ENCODE measurements at places on chromosomes 16 and 17.

DNA sequence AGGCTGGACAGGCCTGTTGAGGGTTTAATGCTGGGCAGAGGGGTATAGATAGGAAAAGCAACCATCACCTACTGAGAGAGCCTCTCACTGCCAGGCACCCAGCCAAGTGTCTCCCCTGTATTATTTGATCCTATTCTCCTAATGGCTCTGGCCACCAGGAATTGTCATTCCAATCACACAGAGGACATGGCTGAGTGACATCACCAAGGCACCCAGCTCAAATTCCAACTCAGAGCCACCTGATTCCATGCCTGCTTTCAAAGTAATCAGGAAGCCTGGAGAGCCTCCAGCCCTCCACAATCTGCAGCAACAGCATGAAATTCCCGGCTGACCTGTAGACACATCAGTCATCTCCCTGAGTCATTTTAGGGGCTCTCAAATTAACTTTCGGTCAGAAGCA lies 368.9 kb upstream of the C16orf82 start:
- no peak for DNase-seq

DNA sequence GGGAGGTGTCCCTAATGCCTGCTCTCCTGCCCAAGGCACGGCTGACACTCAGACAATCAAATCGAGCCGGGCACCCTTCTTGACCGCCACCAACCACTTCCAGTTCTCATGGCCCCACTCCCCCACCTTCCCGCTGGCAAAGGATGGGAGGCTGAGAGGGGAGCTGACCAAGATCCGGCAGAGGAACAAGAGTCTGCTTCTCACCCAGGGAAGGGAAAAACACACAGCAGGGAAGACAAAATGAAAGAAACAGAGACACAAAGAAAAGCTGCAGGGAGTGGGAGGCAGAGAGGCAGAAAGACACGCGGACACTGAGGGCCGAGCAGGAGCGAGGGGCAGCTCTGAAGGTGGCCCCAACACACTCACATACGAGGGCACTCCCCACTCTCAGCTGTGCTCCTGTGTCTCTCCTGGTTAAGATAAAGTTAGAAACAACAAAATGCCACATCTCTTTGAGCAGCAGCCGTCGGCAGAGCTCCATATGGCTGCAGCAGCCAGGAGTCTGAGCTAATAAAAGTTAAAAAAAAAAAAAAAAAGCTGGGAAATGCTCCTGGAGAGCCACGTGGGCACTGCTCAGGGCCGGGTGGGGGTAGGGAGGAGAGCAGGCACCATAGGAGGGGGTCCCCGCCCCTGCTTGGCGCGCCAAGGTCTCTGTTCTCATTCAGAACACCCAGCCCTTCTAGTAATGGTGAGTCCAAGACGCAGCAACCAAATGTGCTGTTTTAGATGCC lies 7.4 kb downstream of the LRRC75A start:
- no peak for DNase-seq

GRCh38 chr17:55437159-55437605 lies 15.5 kb upstream of the MMD start:
- peak; percentile 63 for DNase-seq

DNA sequence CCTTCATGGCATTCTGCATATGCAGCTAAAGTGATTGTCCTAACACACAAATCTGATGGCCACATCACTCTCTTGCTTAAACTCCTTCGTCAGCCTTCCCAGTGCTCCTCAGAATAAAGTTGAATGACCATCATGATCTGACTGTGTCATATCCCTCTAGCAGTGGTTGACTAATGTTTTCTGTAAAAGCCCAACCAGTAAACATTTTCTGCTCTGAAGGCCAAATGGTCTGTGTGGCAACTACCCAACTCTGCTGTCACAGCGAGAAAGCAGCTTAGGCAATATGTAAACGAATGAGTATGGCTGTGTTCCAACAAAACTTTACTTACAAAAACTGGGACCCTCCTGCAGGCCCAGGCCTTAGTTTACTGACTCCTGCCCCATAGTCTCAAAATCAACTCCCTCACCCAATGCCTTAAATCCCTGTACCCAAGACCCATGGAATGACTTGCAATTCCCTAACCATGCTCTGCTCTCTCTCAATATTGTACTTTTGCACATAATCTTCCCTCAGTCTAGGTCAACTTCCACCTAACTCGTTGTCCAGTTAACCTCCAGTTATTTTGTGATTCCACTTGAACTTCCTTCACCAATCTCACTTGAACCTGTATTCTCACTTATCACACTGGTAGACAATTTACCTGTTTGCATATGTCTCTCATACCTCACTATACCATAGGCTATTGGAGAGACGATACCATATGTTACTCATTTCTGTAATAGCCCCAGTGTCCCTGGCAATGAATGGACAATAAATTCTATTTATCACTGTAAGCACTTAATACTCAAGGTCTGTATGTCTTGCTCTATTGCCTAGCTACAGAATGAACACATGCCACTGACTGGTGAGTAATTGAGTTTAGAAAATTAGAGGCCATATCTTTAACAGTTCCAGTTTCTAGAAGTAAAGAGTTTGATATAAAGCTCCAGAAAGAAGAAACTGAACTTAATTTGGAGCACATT lies 29.1 kb downstream of the TMEM100 start:
- no peak for DNase-seq
